HEK293T (cell line): ENCODE measurements at places on chromosomes 7 and 10.

- no peak for DNase-seq
These were observed 218.1 kb downstream of the WDR11 start for GRCh38 chr10:121069061-121069850.

GRCh38 chr7:93538061-93538460 is 36.5 kb downstream of the CALCR start:
- no peak for DNase-seq

- DNase-seq: no peak
These were observed 30.5 kb downstream of the CREB5 start for GRCh38 chr7:28442540-28443420.

GRCh38 chr10:92822964-92823363 is 25.4 kb upstream of the EXOC6 start:
- DNase-seq: peak; percentile 39

DNA sequence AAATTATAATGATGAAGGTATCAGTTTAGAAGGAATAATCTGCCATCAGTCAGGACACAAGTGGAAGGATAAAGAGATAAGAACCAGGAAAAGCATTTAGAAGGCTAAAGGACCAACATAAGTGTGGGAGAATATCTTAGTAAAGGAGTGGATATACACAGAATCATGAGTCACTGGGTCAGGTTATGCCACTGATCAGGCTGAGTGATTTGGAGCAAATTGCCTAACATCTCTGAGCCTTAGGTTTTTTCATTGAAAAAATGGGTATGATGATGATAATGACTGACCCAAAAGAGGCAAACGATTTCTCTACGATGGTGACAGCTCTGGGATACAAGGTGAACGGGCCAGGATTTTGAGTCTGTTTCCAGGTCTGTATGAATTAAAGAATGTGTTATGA is 2.8 kb upstream of the CUL1 start:
- DNase-seq: no peak

GRCh38 chr10:78931321-78932053 is 137.3 kb upstream of the ZMIZ1 start:
- peak; percentile 52 for DNase-seq

DNA sequence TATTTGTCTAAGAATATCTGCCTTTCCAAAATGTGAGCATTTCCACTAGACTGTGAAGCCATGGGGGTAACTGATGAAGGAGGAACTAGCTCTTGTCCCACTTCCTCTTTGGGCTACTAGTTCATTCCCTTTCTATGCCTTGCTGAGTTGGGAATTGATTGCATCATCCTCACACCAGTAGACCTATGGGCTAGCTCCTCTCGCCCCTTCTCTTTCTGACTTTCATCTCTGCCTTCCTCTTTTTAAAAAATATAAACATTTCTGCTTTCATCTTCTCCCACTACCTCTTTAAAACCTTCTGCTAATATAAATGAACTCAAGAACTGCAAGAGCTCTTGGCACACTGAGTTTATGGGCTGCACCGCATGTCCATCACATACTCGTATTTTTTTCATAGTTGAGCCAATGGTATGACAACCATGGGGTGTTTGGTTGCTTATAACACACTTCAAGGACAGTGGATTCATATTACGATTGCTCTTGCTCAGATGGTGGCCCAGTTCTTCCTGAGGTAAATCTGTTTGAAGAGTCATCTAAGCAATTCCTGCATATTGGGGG is 182.0 kb downstream of the REEP3 start:
- no peak for DNase-seq

DNA sequence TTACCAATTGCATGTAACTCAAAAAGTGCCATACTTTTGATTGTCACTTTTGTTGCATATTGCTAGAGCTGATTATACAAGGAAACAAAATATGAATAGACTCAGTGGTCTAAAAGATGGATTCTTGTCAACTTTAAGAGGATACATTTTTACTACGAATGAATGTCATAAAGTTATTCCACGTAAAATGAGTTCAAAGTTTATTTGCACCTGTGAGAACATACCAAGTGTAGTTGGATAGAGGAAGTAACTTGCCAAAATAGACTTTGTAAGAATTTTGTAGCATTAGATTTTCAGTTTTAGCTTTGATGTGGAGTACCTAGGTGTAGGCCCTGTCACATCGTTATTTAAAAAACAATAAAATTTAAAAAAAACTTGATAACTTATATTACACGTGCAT is 106.2 kb downstream of the PHF14 start:
- DNase-seq: no peak

GRCh38 chr7:146528581-146528980 is 412.0 kb downstream of the CNTNAP2 start:
- no peak for DNase-seq

- DNase-seq: no peak
These were observed 113.4 kb upstream of the GPR141 start for GRCh38 chr7:37570145-37570544.

DNA sequence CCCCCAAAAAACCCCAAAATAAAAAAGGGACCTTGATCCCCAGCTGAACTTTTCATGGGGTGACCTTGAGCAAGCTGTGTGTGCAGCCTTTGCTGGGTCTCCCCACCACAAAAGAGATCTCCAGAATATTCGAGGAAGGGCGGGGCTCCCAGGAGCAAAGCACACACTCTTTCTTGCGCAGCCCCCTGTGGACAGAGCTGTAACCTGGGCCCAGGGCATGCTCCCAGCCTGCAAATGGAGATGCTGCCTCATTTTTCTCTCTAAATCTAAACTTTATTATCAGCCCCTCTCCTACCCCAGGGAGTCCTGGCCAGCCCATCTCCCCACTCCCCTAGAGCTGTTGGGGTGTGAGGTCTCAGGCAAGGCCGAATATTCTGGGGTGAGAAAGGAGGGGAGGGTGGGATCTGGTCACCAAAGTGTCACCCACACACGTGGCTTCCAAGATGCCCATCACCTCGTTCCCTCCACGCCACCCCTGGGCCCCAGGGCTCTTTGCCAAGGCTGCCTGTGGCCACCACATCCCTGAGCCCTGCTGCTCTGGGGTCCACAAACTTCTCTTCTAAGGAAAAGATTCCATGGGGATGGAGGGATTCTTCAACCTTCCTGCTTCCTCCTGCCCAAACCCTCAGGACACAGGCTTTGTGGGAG is 1.7 kb upstream of the CALML3 start:
- no peak for DNase-seq

GRCh38 chr10:102375867-102376266 is 19.6 kb upstream of the NFKB2 start:
- DNase-seq: no peak

DNA sequence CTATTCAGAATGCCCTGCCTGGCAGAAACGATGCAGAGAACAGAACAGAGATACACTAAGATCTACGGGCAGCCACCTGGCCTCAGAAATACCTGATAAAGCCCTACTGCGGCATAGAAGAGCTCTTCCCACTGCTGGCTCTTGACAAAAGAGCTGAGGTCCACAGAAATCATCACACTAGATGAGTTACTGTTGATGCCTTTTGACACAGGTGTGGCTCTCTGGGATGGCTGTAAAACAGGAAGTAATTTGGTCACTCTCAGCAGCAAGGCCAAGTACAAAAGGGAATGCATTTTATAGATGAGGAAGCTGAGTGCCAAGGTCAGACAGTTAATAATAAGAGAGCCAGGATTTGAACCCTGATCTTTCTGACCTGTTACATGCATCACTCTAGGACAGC is 35.0 kb upstream of the ACSL5 start:
- DNase-seq: no peak

DNA sequence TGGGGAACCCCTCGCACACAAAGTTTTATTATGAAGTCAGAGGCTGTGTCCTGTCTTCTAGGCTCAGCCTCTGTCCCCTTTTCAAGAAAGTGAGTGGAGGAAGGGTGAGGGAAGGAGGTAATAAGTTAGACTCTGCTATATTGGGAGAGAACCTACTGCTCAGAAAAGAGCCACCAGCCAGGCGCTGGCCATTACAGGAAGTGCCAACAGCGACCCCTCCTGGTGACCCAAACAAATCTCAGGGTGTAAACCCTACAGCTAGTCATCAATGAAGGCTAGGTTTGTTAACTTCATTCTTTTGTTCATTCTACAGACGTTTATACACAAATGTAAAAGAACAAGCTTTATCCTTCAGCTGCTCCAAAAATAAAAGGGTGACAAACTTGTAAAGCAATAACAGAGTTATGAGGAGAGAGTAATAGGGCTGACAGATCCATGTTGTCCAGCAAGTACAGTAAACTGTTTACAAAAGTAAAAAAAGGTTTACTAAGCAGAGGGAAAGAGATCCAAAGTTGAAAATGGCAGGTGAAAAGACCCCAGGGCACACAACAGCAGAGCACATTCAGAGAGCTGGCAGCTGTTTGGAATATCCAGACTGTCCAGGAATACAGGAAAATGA is 82.7 kb downstream of the FAM204A start:
- peak; percentile 84 for DNase-seq

DNA sequence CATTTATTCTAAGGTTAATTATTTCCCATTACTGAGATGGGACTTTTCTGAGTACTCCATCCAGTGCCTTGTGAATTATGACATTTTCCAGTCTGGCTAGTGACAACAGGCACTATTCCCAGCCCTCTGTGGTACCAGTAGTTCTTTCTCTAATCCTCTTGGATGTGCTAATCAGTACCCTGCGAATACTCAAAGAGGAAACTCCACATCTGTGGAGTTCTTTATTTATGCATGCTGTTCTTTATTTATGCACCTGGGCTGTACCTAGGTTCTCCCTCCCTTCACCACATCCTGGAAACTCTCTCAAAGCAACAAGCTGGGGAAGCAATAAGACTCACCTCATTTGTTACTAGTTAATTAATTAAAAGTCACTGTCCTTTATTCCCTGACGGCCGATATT is 83.5 kb downstream of the TSPAN12 start:
- no peak for DNase-seq

GRCh38 chr10:101176577-101176976 is 45.5 kb downstream of the TLX1 start:
- DNase-seq: no peak

GRCh38 chr10:97097084-97097433 is 88.7 kb downstream of the SLIT1 start:
- no peak for DNase-seq

- no peak for DNase-seq
These were observed 654.0 kb upstream of the MKI67 start for GRCh38 chr10:128780156-128780761.

DNA sequence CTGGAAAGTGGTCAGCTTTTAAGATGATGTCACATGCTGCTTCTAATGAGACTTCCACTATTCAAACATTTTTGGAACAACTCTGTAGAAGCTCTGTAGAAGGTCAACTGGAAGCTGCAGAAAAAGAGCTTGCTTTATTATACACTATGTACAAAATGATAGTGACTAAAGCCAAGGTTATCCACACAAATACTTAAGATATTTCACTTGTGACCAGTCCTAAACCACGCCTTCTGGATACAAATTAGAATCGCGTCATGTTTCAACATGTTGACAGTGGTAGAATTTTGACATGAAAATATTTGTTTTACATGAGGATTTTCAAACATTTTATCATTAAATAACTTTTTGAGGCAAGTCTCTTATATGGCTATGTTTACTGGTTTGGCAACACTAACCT is 499.6 kb upstream of the PHF14 start:
- DNase-seq: no peak

DNA sequence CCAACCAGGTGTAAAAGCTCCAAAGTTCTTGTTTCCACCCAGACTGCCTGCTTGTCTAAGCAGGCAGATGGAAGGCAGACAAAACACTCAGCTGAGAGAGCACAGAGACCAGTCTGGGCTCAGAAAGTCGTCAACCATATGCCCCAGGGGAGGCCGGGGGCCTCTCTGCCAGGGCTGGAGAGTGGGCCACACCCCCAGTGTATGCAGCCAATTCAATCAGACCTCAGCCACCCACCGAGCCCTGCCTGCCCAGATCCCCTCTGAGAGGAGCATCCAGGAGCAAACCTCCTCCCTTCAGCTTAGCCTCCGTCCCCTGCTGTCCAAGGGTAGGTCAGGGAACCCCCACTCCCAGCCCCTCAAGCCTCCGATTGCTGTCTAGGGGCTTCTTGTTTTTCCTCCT is 196.3 kb downstream of the LSM5 start:
- DNase-seq: no peak

DNA sequence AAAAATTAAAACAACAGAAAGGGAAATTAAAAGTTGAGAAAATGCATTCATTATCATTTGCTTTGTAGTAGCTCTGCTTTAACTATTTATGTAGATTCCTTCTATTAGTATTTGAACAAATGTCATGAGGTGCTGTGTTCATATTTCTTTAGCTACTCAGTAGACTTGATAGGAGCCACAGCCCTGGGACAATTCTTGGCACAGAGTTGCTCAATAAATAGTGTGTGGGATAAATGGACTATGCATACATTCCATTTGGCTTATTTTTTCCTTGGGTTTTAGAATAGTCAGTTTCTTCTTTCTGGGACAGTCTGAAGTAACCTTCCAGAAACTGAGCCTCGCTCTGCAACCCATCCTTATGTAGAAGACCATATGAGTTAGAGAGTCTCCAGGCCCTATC is 13.4 kb downstream of the RPP30 start:
- DNase-seq: no peak

- DNase-seq: no peak
These were observed 885.1 kb downstream of the CCSER2 start for GRCh38 chr10:85213493-85213892.

- DNase-seq: no peak
These were observed 656.6 kb downstream of the INHBA start for GRCh38 chr7:41046221-41046761.

GRCh38 chr10:14433147-14433546 is 102.4 kb upstream of the FRMD4A start:
- no peak for DNase-seq

GRCh38 chr7:34672430-34672829 is 14.4 kb downstream of the NPSR1 start:
- no peak for DNase-seq

DNA sequence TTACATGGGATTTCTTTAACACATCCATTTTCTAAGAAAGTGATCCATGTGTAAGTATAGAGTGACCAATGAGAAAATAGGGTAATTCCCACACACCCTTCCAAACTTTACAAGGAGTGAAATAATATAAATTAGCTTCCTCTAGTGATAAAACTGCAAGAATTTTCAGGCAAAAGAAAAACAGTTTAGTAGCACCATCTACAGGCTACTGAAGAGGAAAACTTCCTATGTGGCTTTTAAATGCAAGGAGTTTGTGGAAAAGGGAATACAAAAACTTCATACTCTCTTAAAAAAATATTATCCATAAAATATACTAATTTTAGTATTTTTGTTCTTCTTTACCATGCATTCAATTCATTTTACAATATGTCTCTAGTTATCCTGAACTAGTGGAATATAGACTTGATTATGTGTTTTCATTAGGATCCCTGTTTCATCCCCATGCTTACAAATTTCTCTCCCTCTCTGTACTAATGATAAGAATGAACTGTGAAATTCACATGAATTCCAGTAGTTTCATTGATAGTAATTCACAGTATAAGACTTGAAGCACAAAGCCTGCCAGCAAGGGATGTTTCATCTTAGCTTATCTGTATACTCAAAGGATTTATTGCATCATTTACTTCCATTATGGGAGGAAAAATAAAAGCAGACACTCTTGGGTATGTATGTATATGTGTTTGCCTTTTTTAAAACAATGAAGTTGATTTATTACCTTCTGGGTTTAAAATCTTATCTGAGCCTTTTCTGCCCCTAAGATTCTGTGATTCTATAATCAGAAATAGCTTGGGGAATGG is 442.9 kb downstream of the AUTS2 start:
- DNase-seq: no peak
